Activated CD8-positive, alpha-beta T cell treated with anti-CD3 and anti-CD28 coated beads for 36 hours (primary cell): ENCODE measurements at places on chromosomes 2 and 18.
A peak's percentile ranks its signal among the peaks of the same experiment; 100 is the strongest.

DNA sequence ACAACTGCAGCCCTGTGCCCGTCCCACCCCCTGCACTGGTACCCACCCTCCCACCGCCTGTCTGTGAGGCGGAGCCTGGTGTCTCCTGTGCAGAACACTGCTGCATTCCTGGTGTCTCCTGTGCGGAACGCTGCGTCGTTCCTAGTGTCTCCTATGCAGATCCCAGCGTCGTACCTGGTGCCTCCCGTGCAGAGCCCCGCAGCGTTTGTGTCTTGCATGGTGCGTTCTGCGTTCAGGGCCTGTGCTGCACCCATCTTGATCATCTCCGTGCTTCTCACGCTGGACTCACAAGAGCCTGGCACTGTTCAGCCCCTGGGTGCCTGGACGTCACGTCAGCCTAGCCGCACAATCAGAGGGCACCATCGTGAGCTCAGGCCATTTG is 248.6 kb upstream of the SALL3 start:
- no peak for DNase-seq

DNA sequence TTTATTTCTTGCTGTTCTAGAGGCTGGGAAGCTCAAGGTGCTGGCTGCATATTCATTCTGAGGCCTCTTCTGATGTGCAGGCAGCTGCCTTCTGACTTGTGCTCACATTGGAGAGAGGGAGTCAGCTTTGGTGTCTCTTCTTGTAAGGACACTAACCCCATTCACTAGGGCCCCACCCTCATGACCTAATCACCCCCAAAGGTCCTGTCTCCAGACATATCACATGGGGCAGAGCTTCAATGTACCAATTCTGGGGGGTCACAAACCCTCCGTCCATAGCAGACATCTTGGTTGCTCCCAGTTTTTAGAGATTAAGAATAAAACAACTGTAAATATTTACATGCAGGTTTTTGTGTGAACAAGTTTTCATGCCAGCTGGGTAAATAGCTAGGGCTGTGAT is 109.1 kb downstream of the RTP5 start:
- no peak for DNase-seq

DNA sequence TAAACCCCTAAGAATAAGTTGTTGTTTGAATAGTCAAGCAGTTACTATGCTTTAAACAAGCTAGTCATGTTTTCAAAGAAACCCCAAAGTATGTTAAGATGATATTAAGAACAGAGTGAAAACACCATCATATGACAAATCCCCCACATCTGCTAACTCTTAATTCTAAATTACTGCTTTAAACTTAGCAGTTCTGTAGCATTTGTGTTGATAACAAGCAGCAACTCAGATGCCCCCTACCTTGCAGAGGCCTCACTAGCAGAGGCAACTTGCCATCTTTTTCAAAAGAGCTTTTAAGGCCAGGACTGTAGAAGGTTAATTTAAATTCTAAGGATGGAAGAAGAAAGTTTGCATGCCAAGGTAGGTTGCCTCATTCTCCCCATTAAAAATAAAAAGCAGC is 376.2 kb downstream of the SETBP1 start:
- DNase-seq: no peak

DNA sequence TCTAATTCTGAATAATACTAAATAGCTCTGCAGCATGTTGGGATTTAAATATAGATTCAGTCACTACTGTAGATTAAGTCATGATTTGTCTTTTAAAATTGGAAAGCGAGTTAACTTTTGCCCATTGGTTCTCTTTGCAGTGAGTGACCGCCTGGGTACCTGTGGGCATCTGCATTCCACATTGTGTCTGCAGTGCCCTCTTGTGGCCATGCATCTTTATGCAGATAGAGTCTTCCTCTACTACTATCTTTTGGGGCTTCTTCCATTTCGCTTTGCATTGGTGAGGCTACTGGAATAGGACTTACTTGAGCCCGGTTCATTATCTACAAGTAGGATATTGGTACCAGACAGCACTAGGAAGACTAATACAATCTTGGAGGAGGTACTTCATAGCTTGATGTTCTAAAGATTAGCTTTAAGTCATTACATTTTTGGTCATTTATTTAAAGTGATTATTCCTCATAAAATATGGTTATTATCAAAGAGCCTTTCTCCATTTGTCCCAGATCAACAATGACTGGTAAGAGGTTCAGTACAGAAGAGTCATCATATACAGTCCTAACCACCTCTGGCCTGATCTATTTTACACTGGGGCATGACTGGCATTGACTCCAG is 203.0 kb downstream of the SOCS6 start:
- DNase-seq: peak; percentile 73

GRCh38 chr2:150464986-150465385 is 22.5 kb downstream of the RND3 start:
- no peak for DNase-seq

- no peak for DNase-seq
These were observed 71.5 kb downstream of the PTGR3 start for GRCh38 chr18:75137346-75137877.

- no peak for DNase-seq
These were observed 93.5 kb downstream of the OSBPL6 start for GRCh38 chr2:178287652-178288344.

DNA sequence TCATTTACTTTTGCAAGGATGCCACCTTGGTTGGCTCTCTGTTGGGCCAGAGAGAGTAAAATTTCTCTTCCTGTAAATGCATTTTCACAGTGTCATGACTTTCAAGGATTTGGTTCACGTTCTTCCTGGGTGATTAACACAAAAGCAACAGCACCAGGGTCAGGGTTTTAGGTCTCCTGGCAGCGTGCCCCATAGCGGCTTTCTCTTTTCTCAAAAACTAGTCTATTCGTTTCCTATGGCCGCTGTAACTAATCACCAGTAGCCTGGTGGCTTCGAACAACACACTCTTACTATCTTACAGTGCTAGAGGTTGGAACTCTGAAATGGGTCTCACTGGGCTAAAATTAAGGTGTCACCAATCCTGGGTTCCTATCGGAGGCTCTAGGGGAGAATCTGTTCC is 56.3 kb upstream of the ACMSD start:
- no peak for DNase-seq

- DNase-seq: no peak
These were observed 842 bp downstream of the PAX3 start for GRCh38 chr2:222298001-222298310.

GRCh38 chr2:150274108-150274507 is 213.4 kb downstream of the RND3 start:
- DNase-seq: no peak

DNA sequence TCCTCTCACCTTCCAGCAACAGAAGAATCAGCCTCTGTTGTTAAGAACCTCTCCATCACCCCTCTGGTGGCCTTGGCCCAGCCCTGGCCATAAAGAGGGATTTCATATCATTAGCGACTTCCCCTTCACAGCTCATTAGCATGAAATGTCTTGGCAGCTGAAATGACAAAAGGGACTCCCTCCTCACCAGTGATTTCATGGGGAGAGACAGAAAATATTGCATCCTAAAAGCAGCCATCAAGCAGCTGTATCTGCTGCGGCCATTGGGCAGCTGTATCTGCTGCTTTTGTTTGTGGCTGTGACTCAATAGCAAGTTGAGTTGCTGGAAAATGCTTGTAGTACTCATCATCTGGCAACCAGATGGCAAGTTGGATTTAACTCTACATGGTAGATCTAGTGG is 105.9 kb upstream of the RMDN2 start:
- DNase-seq: no peak

DNA sequence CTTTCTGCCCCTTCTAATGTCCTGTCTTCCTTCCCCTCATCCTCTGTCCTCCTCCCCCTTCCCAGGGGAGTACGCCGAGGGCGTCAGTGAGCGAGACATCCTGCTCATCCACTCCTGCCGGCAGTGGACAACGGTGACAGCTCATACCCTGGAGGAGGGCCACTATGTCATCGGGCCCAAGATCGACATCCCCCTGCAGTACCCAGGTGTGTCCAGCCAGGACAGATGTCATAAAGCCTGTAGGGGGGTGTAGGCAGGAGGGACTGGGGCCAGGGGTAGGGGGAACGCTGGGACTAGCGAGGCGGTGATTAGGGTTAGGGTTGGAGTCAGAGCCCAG is 3.4 kb downstream of the GAREM2 start:
- no peak for DNase-seq

DNA sequence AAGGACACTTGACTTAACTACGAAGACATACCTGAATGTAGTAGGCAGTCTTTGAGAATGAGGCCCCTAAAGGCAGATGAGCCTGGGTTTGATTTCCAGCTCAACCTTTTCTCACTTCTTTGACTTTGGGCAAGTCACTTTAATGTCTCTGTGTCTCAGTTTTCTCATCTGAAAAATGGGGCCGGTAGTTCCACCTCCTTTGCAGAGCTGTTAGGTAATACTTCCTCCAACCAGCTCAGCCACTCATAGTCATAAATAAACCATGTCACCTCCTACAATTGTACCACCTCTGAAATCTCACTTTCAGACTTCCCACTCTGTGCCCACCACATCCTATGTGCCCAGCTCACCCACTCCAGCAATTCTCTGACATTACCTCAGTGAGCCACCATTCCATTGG is 10.4 kb downstream of the ARHGAP25 start:
- peak; percentile 71 for DNase-seq

GRCh38 chr2:155382776-155383175 is 684.3 kb downstream of the KCNJ3 start:
- no peak for DNase-seq

GRCh38 chr2:232955856-232956255 is 57.2 kb downstream of the NGEF start:
- DNase-seq: no peak

GRCh38 chr2:235964787-235965390 is 203.3 kb downstream of the GBX2 start:
- DNase-seq: no peak

- DNase-seq: no peak
These were observed 28.4 kb upstream of the TET3 start for GRCh38 chr2:73956218-73956865.

- no peak for DNase-seq
These were observed 4.4 kb upstream of the KCNIP3 start for GRCh38 chr2:95292623-95293260.

GRCh38 chr18:58847383-58848071 is 17.1 kb upstream of the ZNF532 start:
- DNase-seq: peak; percentile 10

DNA sequence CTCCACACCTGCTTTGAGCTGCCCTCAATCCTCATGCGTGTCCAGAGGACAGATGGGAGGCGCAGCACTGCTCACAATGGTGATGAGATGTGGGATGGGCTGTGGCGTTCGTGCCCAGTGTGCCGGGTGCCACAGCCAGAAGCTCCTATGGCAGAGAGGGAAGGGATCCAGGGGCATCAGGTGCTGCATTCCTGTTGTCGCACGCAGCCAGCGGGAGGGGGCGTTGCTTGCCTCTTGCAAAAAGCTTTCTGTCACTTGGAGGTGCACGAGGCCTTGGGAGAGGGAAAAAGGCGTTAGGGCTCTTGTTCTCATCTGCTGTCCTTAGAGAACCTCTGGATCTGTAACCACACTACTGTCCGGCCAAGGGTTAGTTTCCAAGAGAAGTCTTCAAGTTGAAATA is 29.2 kb upstream of the ALLC start:
- DNase-seq: peak; percentile 22

- DNase-seq: no peak
These were observed 151.8 kb downstream of the SH3RF3 start for GRCh38 chr2:109280804-109281203.

- DNase-seq: no peak
These were observed 53.8 kb downstream of the CTAGE1 start for GRCh38 chr18:22363867-22364463.

DNA sequence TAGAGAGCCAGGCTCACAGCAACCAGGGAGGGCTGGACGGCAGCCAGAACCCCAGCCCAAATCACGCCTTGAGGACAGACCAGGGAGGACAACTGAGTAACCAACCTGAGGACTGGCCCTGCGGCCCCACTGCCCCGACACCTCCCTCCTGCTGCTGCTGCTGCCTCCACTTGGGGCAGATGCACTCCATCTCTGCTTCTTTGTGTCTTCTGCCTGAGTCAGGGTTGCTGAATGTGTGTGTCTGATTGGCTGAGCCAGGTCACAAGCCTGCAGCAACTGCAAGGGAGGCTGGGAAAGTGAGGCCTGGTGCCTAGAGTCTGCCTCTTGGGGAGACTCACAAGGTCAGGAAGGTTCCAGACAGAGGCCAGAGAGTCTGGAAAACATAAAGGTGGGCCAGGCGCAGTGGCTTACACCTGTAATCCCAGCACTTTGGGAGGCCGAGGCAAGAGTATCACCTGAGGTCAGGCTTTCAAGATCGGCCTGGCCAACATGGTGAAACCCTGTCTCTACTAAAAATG is 83.4 kb downstream of the ZFP36L2 start:
- DNase-seq: peak; percentile 73

GRCh38 chr2:173578404-173579107 is 223.9 kb downstream of the CDCA7 start:
- no peak for DNase-seq

GRCh38 chr2:8885449-8886201 is 48.2 kb upstream of the KIDINS220 start:
- no peak for DNase-seq

DNA sequence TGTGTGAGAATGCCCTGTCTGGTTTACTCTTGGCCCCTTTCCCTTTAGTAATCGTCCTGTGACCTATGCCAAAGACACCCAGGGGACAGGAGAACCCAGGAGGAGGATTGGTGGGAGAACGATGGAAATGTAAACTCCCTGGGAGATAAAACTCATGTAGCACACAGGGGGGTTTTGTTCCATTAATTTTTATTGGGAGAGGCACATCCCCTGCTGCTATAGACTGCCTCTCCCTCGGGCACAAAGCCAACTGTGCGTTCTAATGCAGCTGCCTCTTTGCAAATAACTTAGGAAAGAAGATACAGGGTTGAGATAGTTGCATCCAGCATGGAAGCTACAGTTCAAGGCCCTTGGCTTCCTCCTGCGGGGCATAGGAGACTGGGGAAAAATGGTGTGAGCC is 489.6 kb downstream of the SLC4A3 start:
- DNase-seq: no peak

DNA sequence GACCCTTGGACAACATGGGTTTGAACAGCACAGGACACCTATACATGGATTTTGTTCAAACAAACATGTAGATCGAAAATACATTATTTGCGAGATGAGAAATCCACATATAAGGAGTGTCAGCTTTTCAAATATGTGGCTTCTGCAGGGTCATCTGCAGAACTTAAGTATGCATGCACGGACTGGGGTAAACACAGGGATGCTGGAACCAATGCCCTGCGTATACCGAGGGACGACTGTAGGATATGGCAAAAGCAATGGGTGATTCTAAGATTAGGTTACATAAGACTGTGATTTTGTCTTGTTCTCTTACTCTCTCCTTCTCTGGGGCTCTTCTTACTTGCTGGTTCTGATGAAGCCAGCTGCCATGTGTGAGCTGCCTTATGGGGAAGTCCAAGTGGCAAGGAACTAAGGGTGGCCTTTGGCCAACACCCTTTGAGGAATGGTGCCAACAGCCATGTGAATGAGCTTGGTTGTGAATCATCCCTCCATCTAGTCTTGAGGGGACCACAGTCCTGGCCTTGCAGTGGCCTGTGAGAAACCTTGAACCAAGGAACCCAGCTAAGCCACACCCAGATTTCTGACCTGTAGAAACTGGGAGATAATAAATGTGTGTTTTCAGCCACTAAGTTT is 66.5 kb downstream of the EVA1A start:
- DNase-seq: no peak
